ENCODE measurements at places on chromosomes 1 and 21.

- no peak for DNase-seq
Observed at GRCh38 chr1:9990944-9991343, 6.1 kb upstream of the RBP7 start.

DNA sequence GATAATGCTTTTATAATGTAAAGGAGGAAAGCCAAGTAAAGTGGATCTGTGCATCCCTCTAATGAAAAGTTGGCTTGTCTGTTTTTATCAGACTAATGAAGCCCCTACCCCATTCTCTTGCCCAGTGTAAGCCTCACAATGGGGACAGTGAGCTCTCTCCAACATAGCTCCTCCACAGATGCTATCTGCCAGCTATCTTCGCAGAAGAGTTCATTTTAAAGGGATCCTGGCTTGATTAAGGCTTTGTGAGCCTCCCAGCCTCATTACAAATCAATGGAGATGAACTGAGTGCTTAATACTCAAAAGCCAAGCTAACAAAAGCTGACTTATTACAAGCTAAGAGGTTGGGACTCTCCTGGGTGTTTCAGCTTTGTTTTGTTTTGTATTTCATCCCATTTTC lies 514.7 kb downstream of the NUF2 start:
- no peak for DNase-seq

- DNase-seq = no peak
Observed at GRCh38 chr21:39525129-39525528, 73.4 kb downstream of the SH3BGR start.

DNA sequence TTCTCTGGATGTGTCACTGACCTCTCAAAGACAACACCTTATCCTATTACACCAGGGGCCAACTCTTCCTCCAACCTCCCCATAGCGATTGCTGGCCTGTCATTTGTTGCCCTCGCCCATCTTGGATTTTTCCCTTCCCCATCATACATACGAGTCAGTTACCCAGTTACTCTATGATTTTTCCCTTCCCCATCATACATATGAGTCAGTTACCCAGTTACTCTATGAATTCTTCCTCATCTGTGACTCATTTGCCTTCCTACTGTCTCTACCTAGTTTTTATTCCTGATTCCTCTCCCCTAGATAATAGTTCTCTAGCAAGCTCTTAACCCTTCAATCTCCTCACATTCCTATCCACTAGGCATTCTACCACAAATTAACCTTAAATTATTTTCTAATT lies 178.8 kb downstream of the NR5A2 start:
- DNase-seq = no peak

DNA sequence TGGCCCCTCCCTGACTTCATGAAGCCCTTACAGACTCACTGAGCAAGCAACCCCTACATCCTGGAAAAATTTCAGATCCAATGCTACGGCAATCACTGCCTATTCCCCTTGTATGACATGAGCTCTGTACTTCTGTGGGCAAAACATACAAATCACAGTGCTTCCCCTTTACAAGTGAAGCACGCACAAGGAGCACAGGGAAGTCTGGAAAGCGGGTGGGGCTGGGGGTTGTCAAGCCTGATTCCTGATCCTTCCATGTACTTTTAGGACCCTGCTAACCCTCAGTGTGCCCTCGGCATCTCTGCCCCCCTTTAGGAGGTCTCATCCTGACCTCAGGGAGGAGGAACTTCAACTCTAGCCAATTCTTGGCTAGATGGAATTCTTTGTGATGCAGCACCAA lies 405.7 kb upstream of the POU3F1 start:
- no peak for DNase-seq

- DNase-seq = peak; percentile 57
Observed at GRCh38 chr1:155307247-155307740, 1.4 kb upstream of the FDPS start.

DNA sequence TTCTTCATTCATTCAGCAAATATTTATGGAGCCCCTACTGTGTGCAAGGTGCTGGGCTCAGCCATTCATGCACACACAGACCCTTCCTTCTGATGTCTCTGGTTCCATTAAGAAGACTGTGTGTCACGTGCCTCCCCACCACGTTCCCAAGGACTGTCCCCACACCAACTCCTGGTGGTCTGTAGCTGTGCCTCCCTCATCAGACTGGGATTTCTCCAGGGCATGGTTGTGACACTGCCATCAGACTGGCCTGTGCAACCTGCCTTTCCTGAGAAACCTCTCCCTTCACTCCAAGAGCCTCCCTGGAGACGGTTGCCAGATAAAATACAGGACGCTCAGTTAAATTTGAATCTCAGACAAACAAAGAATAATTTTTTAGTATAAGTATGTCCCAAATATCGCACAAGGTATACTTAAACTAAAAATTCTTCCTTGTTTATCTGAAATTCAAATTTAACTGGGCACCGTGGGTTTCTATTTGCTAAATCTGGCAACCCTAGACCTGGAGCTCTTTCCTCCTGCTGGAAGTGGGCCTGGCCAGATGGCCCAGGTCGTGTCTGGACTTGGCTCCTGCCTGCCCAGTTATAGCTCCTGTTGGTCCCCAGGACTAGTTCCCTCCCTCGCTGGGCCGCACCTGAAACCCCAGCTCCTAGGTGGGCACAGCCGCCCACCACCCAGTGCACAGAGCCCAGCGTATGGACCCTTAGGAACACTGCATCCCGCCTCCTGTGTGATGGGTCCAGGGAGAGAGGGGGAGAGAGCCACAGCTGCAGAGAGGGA lies 76.9 kb downstream of the RAP1GAP start:
- DNase-seq = no peak

- no peak for DNase-seq
Observed at GRCh38 chr1:171513743-171514142, 28.4 kb downstream of the PRRC2C start.

DNA sequence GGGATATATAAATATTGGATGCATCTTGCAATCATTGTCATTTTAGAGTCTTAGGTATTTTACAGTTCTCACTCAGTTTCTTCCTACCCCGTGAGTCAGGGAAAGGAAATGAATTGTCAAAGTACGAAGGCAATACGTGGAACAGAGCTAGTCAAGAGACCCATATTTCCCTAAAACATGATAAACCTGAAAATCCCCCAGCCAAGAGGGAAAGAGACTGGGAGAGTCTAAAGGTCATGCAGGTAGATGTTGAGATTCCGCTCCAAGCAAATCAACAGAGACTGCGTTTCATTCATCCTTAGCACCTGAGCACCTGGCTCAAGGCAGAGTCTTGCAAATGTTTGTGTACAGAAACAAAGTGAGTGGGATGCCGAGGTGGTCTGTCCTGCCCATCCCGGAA lies 58.0 kb downstream of the SH3GLB1 start:
- no peak for DNase-seq

DNA sequence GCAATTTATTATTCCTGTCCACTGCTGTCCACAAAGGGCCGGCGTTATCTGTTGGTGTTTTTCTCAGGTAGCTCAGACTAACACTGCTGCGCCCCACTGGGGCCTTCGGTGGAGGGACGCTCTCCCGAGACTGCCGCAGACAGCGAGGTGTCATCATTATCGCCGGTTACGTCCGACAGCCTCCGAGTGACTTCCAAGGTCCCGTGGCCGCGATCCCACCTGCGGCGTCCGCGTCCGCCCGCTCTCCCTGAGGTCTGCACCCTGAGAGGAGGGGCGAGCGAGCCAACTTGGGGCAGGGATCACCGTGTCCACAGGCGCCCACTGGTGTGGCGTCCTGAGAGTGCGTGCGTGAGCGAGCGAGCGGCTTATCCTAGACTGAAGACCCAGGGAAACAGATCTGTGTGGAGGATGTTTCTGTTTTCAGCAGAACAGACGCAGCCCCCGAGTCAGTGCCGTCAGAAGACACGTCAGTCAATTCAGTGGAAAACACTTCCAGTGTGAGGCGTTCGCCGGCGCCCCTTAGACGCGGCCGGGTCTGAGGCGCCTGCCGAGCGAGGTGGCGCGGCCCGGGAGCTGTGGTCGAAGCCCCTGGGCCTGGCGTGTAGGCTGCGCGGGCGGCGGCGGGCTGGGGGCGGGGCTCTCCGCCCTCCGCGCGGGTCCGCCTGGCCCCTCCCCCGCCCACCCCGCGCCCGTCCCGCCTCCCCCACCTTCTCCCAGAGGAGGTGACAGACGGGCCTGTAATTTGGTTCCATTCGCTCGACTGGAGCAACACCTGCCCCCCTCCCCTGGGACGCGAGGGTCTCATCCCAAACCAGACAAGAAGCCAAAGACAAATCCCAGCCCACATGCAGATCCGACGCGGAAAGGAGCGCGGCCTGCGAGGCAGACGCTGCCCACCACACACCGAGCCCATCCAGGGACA lies 12.6 kb downstream of the NHLH2 start:
- no peak for DNase-seq

DNA sequence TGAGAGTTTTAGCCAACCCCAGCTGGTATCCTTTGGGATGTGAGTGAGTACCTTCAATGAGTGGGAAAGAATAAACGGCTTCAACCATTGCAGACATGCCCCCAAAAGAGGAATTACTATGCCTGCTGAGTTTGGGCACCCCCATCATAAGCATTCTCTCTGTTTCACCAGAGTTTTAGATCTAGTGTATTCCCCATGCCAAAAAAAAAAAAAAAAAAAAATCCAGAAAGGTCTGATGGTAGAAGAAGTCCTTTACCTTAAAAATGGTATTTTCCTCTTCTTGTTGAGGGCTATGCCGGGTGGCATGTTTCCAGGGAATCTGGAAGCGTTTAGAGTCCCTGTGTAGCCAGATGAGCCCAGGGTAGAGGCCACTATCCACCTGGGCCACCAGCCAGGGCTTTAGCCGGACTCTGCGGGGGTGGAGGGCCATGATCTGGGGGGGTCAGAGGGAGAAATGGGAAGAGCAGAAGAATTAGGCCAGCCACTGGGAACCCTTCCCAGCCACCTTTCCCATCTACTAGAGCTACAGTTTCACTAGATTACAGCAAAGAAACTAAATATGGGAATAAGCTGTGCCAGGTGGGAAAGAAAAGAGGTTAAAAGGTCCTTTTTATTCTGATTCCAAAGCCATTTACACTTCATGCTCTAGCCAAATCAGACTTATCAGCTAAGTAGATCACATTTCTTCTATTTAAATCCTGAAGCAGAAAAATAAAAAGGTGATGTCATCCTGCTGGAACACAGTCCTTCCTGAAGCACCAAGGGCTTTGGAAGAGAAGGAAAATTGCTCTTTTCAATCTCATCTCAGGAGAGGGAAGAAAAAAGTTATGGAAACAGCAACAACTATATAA lies 4.7 kb downstream of the IRF6 start:
- DNase-seq = no peak

DNA sequence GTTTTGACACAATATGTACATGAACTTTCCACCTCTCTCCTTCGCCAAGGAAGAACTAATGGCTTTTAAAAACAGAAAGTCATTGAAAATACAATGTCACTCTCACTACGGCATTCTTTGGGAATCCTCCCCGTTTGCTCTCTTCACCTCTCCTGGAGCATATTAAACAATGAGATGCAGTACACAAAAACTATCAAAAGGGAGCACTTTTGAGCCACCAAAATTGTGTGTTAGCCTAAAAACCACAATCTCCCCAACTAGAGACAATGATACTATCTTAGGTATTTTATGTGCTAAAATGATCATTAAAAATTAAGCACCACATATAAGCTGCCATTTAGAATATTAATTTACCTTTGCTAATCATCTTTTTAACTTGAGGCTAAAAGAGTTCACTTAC lies 425.5 kb downstream of the KCTD3 start:
- no peak for DNase-seq

GRCh38 chr1:211493876-211494653 lies 2.1 kb upstream of the RD3 start:
- no peak for DNase-seq

DNA sequence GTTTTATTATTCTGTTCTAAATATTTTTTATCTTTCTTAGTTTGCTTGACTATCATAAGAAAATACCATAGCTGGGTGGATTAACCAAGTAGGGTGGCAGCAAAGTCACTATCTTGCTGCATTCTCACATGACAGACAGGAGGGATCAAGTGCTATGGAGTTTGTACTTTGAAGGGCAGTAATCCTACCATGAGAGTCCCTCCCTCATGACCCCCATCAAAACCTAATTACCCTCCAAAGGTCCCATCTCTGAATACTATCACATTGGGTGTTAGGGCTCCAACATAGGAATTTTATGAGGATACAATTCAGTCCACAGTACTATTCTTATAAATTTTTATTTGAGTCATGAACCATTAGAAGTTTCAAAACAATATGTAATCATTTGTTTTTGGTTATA lies 388.5 kb upstream of the B3GALT2 start:
- no peak for DNase-seq

- DNase-seq = no peak
Observed at GRCh38 chr1:211732293-211732980, 57.0 kb upstream of the NEK2 start.

- DNase-seq = peak; percentile 65
Observed at GRCh38 chr1:175188936-175189335, 3.6 kb downstream of the KIAA0040 start.

DNA sequence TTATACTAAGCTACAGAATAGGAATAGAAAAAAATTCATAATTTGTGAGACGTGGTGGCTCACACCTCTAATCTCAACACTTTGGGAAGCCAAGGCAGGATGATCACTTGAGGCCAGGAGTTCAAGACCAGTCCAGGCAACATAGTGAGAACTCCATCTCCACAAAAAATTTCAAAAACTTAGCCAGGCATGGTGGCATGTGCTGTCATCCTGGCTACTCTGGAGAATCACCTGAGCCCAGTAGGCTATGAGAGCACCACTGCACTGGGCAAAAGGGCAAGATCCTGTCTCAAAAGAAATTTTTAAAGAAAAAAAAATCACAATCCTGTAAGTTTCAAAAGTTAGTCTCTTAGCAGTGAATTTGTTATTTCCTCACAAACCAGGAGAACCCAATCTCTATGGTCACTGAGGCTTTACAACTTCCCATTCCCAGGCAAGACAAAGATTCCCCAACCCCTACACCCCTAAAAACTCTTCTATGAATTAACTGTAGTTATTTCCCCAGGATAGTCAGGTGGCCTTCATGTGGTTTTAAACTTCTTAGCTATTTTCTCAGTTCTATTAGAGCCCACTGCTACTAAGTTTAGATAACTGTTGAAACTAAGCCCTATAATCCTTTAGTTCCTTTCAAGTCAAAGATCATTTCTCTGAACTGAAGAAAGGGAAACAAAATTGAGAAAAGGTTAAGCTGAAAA lies 74.5 kb downstream of the FOXJ3 start:
- no peak for DNase-seq

GRCh38 chr1:167681024-167681423 lies 40.8 kb upstream of the MPZL1 start:
- DNase-seq = no peak

- DNase-seq = no peak
Observed at GRCh38 chr1:104092698-104093097, 343.0 kb downstream of the AMY1C start.

- no peak for DNase-seq
Observed at GRCh38 chr1:233293556-233294446, 1.7 kb downstream of the PCNX2 start.

DNA sequence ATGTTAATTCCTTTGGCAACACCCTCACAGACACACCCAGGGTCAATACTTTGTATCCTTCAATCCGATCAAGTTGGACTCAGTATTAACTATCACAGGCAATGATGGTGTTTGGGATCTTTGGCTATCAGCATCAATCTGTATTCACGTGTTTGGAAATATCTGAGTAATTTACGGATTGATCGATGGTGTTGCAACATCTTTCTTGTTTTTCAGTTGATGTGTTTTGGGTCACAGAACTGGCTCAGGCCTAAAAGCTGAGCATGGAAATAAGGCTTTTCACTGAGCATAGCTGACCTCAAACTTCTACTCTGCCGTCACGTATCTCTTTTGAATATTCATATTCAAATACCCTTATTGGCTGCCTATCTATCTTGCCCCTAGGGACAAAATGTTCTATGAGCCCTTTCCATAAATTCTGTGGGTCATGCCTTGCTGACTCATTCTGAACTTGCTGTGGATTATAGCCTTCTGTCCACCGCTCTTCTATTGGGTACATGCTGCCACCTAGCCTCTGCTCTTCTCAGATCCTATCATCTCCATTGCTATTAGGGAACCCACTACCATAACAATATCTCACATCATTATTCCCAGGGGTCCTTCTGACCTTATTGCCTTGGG lies 156.0 kb downstream of the PDE4B start:
- DNase-seq = no peak
